Stimulated activated CD4-positive, alpha-beta T cell treated with anti-CD3 and anti-CD28 coated beads, Interleukin-1b, Interleukin-23, amount 100 ng/mL, for 24 hours (primary cell): ENCODE measurements at places on chromosomes 16 and 17.

- no peak for DNase-seq
Observed at GRCh38 chr17:10557422-10557821, 8.0 kb upstream of the MYH2 start.

DNA sequence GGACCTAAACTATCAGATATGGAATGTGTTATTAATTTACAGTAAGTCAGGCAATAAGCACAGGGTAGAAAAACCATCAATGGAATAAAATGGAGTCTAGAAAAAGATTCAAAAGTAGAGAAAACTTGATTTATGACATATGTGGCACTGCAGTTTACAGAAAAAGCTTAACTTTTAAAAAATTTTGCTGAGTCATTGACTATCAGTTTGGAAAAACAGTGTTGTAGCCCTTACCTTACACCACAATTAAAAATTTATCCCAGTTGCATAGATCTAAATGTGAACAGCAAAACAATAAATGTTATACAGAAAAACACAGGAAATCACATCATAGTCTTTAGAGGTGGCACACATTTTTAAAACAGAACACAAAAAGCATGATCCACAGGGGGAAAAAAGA is 108.5 kb downstream of the USP22 start:
- no peak for DNase-seq

- no peak for DNase-seq
Observed at GRCh38 chr17:19470530-19471261, 59.7 kb downstream of the RNF112 start.

GRCh38 chr17:18217412-18218015 is 7.9 kb upstream of the LLGL1 start:
- DNase-seq = peak; percentile 50

DNA sequence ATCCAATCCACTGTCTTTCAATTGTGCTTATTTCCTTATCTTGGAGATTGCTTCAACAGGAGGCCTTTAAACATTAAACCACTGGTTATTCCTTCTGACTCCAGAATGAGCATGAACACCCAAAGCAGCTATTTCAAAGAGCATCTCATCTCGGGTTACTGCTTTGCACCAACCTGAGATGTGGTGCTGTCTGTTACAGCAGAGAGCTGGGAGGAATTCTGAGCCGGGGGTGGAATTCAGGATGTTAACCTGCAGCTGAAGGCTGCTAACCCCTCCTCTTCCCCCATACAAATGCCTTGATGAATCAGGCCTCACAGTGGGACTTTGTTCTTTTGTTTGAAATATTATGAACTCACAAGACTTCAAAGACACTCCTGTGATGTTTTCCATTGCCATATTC is 113.1 kb downstream of the SHISA9 start:
- DNase-seq = no peak
